ENCODE measurements at places on chromosomes 16 and 17.

GRCh38 chr17:58303971-58304749 is 23.4 kb upstream of the MPO start:
- no peak for DNase-seq

DNA sequence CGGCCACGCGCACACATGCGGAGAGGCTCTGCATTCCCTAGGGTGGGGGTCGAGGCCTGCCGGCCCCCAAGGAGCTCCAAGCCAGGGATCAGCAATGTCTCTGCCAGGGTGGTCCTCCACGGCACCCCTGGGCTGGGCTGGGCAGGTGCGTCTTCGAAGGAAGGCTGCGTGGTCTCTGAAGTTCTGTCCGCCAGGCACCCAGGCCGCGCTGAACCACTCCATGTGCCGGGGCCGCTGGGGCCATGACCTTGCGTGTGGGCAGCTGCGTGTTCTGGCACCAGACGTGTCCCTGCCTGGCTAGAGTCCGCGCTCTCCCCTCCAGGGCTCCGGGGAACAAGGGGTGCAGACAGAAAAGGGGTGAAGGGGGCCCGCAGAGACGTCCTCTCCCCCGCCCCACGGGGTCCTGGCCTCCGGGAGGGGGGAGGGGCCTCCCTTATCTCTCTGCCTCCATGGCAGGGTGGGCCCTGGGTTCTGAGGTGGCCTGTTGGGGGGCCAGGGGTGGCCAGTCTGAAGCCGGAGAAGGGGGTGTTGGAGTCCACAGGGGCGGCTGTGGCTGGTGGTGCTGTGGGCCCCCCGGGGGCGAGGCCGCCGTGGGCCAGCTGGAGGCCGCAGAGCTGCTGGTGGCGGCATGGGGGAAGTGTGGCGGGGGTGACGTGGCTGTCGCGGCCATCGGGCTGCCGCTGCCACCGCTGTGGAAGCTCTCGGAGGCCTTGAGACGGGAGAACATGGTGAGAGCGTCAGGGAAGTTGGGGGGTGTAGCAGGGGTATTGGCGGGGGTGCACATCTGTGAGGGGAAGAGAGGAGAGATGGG is 5.3 kb downstream of the UBALD1 start:
- DNase-seq, result no peak

- DNase-seq, result no peak
Measured at GRCh38 chr16:64541621-64542020, 580.2 kb downstream of the CDH11 start.

DNA sequence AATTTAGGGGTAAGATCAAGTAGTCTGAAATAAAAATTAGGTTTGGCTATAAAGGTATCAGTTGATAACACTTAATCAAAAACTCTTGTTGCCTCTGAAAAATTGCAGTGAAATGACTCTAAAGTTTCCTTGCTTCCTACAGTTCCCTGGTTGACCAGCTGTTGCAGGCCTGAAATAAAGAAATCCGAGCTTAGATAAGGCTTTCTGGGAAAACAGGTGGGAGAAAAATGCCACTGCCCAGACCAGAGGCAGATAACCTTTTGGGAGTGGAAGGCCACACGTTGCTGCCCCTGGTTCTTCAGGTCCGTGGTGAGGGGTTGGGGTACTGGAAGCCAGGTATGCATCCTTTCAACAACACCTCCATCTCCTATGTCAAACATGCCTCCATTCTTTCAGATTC is 111.3 kb downstream of the HS3ST3A1 start:
- no peak for DNase-seq

GRCh38 chr16:78218279-78218678 is 118.8 kb downstream of the WWOX start:
- DNase-seq, result no peak

DNA sequence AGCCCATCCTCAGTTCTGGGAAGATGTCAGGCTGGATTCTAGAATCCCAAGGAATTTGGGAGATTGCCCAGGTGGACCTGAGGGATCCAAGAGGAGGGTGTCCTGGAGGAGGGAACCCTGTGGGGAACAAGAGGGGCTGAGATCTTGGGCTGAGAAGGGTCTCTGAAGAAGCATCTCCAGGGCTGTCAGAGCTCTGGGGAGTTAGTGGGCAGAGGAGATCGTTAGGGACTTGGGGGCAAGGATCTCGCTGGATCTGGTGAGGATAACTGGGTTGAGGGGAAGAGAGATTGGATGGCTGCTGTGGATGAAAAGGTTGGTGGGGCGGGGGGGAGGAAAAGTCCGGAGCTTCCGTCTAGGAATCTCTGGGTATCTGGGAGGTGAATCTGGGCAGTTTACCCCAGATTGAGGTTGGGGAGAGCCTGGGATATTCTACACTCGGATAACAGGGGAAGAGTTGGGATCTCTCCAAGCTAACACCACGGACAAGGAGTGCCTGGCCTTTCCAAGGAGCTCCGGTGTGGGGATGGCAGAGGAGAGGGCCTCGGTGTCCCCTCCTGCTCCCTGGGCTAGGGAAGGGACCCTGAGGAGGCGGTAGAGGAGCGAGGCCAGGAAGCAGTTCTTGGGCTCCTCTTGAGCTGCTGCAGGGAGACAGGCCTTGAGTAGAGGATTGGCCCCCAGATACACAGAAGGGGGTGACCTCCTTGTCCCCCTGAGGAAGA is 1.7 kb downstream of the FBXL19 start:
- DNase-seq, result no peak

DNA sequence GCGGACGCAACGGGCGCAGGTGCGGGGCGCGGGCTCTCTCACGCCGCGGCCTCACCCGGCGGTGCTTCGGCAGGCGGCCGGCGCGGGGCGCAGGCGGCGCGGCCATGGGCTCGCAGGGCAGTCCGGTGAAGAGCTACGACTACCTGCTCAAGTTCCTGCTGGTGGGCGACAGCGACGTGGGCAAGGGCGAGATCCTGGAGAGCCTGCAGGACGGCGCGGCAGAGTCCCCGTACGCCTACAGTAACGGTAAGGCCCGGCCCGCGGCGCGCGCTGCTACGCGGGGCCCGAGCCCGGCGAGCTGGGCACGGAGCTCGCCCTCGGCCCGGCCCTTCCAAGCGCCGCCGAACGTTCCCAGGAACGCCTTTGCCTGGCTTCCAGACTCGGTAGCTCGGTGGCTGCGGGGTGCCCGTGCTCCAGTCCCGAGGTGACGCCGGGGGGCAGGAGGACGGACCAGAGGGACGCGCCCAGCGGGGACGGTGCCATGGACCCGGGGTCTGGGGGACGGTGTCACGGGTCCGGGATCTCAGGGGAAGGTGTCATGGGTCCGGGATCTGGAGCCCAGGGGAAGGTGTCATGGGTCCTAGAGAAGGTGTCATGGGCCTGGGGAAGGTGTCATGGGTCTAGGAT is 435 bp downstream of the RAB40C start:
- DNase-seq, result no peak

- DNase-seq, result no peak
Measured at GRCh38 chr16:66474750-66475199, 47.7 kb downstream of the BEAN1 start.

DNA sequence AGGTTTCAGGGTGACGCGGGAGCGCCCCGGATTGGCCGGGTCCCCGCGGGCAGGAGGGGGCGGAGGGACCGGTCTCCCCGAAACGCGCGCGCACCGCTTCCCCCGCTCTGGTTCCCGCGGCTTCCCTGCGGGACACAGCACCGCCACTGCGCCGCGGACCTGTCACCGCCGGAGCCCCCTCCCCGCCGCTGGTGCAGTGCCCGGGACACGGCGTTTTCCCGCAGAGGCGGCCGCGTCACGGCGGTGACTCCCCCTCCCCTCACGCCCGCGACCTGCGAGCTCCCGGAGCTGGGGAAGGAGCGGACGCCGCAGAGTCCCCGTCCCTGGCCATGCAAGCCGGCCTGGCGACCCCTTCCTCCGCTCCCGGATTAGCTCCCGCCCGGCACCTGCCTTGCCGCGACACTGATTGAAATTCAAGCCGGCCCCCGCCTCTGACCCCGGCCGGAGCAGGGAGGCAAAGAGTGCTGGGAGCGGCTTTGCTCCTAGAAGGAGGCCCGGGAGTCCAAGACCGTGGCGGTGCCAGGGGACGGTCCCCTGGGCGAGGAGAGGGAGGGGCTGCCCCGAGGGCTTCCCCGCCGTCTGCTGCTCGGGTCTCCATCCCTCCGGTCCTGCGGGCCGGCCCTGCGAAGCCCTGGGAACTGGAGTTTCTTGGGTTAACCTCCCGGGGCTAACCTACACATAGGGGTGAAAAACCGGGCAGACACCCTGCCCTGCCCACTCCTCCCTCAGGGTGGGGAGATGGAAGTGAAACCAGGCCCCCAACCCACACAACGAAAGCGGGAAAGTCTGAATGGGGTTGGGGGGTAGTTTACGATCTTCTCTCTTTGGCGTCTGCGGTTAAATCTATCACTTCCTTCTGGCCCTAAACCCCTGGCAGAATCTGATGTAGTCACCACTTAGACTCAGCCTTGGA is 1.0 kb downstream of the RHBDL3 start:
- DNase-seq, result no peak

DNA sequence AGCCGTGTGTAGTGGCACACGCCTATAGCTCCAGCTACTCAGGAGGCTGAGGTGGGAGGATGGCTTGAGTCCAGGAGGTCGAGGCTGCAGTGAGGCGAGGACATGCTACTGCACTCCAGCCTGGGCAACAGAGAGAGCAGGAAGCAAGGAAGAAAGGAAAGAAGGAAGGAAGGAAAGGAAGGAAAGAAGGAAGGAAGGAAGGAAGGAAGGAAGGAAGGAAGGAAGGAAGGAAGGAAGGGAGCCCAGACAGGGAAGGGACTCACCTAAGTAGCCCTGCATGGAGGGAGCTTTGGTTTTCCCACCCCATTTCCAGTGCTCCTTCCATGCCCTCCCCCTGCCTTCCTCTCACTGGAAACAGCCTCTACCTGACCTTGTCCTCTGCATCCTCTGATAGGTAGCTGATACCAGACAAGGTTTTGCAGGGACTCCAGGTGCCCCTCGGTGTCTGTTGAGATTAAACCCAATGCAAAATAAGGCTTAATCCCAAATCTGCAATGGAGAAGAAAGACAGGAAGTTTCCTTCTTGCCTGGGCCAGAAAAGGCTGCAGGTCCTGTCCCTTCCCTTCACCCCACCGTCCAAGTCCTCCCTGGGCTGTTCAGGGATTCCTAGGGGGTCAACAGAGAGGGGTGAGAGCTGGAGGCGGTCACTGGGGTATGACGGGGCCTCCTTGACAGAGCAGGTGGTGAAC is 21.5 kb upstream of the CA4 start:
- DNase-seq, result no peak

- no peak for DNase-seq
Measured at GRCh38 chr16:76389126-76389525, 111.9 kb downstream of the CNTNAP4 start.

GRCh38 chr17:34177642-34178041 is 77.4 kb upstream of the CCL2 start:
- DNase-seq, result no peak

DNA sequence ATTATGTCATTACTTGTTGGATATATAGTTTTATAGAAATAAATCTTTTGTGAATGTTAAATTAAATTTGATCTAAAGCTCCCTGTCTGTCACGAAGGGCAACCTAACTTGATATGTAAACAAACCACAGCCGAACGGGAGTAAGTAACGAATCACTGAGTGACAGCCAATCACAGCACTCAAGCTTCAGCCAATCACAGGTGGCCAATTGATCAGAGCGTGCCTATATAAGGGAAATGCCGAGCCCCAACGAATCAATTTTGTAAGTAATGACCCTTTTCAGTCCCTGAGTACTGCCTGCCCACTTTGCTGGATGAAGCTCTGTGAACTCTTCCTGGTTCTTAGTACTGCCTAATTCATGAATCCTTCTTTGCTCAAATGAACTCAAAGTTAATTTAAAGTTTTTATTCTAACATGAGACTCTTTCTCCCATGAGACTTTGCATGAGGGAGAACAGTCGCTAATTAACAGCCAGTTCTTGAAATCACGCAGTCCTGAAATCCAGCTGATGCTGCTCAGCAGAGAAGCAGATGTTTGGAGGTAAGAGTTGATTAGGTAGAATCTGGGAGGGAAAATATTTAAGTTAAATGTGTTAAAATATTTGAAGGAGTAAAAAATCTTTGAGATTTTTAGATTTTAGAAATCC is 302.2 kb downstream of the CNTNAP4 start:
- no peak for DNase-seq

DNA sequence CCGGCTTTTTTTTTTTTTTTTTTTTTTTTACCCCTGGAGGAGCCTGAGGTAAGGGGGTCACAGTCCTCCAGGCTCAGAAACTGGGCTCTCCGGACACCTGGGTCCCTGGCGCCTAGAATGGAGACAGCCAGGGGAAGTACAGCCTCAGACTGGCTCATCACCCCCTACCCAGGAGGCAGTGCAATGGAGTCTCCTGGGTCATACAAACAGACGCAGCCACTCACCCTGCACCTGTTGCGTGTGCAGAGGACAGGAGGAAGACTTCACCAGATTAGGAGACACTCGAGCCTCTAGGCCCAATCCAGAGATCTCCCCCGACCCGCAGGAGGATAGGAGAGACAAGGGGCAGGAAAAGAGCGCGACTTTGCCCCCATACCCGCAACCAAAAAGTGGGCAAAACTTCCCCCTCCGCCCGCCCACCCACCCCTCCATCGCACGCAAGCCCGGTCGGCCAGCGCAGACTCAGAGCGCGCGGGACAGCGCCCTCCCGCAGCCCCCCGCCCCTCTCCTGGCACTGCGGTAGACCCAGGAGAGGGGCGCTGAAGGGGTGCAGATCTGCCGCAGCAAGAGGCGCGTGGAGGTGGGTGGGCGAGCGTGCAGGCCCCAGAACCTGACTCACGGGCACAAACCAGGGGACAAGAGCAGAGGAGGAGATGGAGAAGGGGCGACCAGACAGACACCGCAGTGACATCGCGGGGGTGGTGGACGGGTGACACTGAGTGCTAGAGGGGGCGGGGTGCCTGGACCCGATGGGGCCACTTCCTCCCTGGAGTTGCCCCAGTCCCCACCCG is 900 bp downstream of the HAP1 start:
- no peak for DNase-seq

DNA sequence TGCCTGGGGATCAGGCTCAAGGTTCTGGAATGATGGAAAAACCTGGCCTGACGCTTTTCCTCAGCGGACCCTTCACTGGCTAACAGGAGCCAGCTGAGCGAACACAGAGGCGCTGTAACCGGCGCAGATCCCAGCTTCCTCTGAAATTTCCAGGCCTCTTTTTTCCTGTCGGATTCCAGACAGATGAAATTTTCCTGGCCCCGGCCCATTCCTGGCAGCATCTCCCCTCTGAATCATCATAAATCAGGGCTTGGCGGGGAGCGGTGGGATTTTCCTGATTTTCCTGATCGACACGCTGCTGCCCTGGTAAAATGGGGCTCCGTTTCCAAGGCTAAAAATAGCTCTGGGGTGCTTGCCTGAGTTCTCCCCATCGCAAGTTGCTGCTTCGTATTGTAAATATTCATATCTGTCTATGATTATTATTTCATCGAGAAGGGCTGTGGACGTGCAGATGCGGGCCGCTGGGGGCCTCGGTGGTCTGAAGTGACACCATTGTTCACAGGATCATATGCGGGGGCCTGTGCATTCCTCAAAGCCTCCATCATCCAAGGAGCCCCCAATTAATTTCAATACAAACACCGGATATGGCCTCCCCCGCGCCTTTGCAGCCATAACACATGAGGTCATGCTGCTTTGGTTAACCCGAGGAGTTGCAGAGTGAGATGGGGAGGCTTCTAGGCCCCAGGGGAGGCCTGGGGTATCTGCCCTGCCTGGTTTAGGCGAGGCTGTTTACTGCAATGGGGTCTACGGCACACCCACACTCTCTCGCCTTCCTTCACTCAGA is 45.8 kb upstream of the ETV4 start:
- DNase-seq, result peak; percentile 52

- no peak for DNase-seq
Measured at GRCh38 chr17:66667090-66667489, 167.8 kb upstream of the CACNG5 start.

- peak; percentile 32 for DNase-seq
Measured at GRCh38 chr17:64694207-64694606, 32.1 kb upstream of the SMURF2 start.
